ENCODE measurements at places on chromosomes 1 and 21.

GRCh38 chr1:29017235-29017634 is 102.9 kb downstream of the EPB41 start:
- no peak for DNase-seq

- DNase-seq: no peak
Measured at GRCh38 chr1:8955406-8955805, 9.7 kb downstream of the CA6 start.

GRCh38 chr1:2482588-2482987 is 6.5 kb downstream of the PLCH2 start:
- no peak for DNase-seq

DNA sequence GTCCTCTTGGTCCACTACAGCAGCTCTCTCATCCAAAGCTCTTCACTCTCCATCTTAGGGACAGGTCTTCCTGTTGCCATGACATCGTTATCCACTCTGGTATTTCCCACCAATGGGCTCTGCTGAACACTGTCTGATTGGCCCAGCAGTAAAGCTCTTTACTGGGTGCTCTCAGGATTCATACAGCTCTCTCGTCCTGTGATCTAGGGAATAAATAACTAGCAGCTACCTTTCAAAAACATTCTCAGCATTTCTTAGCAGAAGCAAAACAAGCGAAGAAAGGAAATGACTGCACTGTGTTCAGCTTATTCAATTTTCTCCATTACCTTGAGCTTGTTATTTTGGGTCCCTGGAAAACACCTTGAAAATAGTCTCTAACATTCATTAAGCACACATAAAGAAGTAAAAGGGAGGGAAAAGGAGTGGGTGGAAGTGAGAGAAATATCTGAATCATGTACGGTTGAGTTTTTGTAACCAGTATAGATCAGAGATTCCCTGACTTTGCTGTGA is 163.4 kb upstream of the SGIP1 start:
- no peak for DNase-seq

DNA sequence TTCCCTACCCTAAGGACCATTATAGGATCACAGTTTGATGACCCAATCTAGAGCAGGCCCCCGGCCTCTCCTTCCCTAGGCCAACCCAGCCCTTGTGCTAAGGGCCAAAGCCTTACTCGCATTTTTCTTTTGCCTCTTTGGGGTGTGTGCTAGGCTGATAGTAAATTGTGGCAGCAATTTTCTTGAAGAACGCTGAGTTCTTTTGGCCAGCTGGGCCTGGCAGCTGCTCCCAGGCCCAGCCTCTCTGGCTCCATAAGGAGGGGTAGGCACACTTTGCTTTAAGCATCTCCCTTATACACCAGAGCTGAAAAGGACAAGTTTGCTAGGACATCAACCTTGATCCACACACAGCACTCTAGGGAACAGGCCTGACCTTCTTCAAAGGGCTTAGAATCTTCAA is 4.2 kb downstream of the OLFML2B start:
- DNase-seq: no peak

- DNase-seq: no peak
Measured at GRCh38 chr1:243572940-243573339, 277.1 kb downstream of the AKT3 start.

- DNase-seq: no peak
Measured at GRCh38 chr1:53984726-53985125, 33.3 kb downstream of the LDLRAD1 start.

DNA sequence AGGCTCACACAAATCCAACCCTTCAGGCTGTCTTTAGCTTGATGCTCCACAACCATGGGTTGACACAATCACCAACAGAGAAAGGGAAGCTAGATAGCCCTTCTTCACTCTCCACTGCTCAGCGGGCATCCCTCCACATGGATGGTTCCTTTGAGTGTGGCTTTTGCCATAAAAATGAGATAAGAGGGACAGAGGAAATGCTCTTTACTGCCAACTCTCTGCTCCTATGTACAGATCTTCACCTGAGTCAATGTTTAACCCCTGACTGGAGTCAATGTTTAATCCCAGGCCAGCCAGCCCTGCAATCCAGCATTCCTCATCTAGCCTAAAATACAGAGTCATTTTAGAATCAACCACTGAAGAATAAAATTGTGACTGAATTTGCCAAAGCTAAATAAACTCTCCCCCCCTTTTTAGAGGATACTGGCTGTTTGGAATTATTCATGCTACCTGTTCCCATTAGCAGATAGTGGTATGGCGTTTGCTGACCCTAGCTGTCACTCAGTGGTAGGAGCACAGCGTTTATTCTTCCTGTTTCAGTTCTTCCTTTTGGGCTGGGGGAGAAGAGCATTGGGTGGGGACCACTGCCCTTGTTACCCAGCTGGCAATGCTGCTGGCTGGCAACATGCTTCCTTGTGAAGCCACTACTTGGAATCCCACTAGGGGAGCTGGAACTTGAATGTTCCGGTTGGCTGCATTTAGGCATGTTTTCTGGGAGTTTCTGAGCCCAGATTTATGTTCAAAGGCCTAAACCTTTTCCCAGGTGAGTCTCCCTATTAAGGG is 5.2 kb upstream of the PIGR start:
- no peak for DNase-seq

DNA sequence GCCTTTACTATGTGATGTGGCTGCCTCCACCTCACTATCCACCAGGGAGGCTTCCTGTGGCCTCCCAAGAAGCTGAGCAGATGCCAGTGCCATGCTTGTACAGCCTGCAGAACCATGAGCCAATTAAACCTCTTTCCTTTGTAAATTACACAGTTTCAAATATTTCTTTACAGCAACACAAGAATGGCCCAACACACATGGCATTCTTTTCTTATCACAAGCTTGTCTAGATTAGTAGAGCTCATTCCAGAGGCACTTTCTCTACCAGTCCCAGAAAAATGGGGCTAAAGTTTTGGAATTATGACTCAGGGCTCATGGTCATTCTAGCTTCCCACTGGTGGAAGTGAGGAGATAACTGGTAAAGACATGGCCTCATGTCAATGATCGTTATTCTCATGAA is 655.2 kb downstream of the LMO4 start:
- no peak for DNase-seq

- DNase-seq: no peak
Measured at GRCh38 chr1:213320191-213320870, 269.3 kb downstream of the RPS6KC1 start.

- DNase-seq: no peak
Measured at GRCh38 chr1:245978915-245979314, 528.2 kb downstream of the SMYD3 start.

GRCh38 chr1:228280106-228280901 is 72.5 kb downstream of the OBSCN start:
- no peak for DNase-seq

- no peak for DNase-seq
Measured at GRCh38 chr1:114462341-114462740, 48.7 kb downstream of the TRIM33 start.

GRCh38 chr1:26616881-26617280 is 78.9 kb upstream of the ARID1A start:
- DNase-seq: no peak

DNA sequence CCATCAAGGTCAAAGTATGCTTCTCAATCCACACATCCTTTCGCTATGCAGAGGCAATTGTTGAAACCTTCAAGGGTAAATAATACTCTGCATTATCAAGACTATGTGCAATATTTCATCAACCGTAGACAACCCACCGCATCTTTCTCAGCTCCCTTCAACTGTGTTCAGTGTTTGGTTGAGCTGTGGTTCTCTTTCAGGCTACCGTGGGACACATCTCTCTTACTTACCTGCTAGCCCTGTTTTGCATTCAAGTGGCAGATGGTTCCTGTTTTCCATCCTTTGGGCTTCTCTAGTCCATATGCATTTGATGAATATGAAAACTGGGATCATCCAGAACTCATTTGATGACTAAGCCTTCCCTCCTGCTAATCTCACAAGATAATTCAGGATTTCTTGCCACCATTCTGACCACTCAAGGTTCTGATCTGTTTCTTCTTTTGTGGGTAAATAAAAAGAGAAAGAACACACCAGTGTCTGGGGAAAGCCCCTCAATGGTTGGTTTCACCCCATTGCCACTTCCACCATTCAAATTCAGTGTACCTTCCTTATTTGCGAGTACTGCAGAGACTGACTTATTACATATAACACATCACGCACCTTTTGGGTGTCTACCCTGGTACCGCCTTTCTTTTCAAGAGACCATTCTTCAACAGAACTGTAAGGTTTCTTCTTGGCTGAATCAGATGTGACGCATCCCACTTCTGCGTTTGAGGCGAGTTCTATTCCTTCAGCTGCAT is 61.7 kb downstream of the BACE2 start:
- DNase-seq: no peak

GRCh38 chr1:3236361-3236760 is 167.4 kb downstream of the PRDM16 start:
- no peak for DNase-seq

GRCh38 chr1:173554541-173555250 is 48.2 kb downstream of the SLC9C2 start:
- no peak for DNase-seq

DNA sequence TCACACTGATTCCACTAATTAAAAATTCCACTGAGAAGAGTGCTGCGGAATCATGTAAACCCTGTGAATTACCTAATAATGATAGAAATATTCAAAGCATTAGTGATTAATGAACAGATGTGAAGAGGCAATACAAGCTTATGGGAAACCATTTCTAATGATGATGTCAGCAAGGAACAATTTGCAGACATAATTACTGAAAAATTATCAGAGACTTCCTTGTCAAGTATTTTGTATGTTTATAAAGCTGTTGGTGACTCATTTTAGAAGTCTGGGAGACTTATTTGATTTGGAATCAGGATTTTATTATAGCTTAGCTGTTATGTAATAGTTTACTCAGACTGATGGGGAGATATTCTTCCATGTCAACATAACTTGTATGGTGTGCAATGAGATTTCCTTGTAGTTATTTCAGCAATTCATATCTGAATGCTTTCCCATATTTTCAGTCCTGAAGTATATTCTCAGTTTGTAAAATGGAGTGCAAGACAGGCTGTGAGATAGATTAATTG is 135.5 kb downstream of the TGFB2 start:
- no peak for DNase-seq

DNA sequence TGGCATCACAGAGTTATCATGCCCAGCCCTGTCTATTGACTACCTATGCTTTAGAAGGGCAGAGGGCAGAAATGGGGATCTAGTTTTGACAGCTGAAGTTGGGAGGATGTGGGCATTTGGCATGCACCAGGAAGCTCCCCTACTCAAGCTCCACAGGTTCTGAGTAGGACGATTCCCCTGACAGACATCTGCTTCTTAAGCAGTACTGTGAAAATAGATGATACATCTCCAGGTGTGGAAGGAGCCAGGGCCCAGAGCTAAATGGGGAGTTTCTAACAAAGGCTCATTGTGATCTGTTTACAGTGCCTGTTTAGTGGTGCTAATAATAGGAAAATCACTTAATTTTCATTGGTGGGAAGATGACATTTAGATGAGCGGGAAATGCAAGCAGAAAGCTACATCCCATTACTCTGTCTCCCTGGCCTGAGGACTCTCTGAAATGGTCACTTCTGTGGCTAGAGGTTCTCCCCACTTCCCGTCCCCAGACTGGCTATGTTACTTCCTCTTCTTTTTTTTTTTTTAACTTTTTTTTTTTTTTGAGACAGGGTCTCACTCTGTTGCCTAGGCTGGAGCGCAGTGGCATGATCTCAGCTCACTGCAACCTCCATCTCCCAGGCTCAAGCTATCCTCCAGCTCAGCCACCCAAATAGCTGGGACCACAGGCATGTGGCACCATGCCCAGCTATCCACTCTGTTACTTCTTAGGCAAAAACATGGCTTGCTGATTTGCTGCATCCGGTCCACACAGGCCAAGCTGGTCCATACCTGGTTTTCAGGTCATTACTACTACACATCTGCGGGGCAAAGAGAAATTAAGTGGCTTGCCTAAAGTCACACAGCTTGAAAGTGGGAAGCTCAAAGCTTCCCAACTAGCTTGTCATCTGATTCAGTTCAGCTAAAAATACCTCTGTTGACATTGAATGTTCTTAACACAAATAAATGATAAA is 23.2 kb upstream of the CNIH3 start:
- no peak for DNase-seq

DNA sequence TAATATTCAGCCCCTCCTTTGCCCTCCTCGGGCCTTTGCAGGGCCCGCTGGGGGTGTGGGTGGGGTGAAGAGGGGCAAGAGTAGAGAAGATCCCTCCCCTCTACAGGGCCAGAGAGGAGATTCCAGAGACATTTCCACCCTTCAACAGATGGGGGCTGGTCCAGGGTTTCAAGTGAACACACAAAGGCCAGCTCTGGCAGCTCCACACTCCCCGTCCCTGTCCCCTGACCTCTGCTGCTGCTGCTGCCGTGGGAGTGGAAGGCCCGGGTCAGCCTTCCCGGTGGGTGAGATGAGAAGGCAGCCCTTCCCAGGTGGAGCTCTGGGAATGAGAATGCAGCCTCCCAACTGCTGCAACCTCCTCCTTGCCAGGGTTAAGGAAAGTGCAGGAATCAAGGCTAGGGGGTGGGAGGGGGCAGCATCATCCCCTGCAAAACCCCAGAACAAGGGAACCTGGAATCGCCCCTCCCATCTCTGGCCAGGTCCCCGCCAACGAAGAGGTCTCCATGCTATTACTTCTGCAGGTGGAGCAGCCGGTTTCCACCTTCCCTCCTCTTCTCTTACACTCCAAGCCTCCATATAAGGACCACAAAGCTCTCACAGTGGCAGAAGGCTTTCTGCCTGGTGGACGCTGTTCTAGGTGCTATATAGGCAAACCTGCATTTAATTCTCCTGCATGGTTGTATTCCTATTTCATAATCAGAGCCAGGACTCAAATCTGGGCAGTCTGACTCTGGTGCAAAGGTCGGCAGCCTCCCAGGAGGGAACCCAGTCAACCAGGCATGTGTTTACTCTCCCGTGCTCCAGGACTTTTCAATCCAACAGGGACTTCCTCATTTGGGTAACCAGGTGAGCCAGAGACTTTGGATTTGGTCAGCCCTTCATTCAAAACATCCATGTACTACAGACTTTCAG is 22.9 kb upstream of the ARHGEF10L start:
- no peak for DNase-seq

DNA sequence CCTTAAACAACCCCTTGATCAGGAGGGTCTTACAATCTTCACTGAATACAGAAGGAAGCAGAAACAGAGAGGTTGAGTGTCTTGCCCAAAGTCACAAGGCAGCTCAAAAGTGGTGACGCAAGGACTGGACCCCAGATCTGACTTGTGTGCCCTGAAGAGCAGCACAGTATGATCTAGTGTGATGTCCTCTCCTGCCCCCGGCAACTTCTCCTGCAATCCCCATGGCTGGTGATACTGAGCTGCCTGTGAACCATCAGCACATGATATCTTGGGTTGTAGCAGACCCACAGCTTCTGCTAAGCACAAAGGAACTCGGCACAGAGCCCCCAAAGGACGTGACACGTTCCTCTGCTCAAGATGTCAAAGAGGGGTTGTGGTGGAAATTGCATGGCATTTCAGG is 51.2 kb upstream of the EDN2 start:
- no peak for DNase-seq
